ENCODE measurements at places on chromosomes 16 and 17.

- H3K27ac ChIP-seq = no peak overlapping the region
- H3K4me3 ChIP-seq = no peak overlapping the region
- H3K27me3 ChIP-seq = no peaks in the 10 kb centered on the region
- peaks cover 12% of the 10 kb centered on the region for H3K36me3 ChIP-seq
- H3K4me1 ChIP-seq = peaks cover 17% of the 10 kb centered on the region
These were observed 10.4 kb downstream of the TP53I13 start for GRCh38 chr17:29578626-29579485.

- no peak for DNase-seq
- no peaks in the 10 kb centered on the region for H3K27me3 ChIP-seq
- no peaks in the 10 kb centered on the region for H3K4me1 ChIP-seq
- peaks cover 6% of the 10 kb centered on the region for H3K36me3 ChIP-seq
- H3K27ac ChIP-seq = no peak overlapping the region
These were observed 2292.0 kb downstream of the TP53TG3F start for GRCh38 chr16:35751191-35751941.

DNA sequence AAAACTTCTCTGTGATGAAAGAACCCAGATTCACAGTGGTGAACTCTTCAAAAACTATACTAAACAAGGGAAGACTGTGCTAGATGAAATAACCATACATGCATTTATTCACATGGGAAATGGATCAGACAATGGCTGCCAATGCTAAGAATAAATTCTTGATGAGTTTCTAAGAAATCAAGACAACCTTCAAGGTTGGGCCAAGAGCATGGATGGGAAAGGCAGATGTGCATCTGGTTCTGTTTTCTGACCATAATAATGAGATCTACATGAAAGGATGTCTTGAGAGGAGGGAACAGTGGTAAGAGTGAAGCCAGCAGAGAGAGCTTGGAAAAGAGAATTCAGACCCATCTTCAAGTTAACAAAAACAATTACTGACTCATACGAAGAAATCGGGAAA is 31.4 kb downstream of the ANKRD11 start:
- H3K36me3 ChIP-seq = peaks cover 17% of the 10 kb centered on the region
- H3K27ac ChIP-seq = peak overlapping the region; percentile 31
- H3K4me1 ChIP-seq = peaks cover 19% of the 10 kb centered on the region
- H3K4me3 ChIP-seq = no peak overlapping the region

GRCh38 chr16:54405478-54405877 is 118.9 kb upstream of the IRX3 start:
- no peak for DNase-seq
- H3K27ac ChIP-seq = no peak overlapping the region
- H3K4me1 ChIP-seq = no peaks in the 10 kb centered on the region
- H3K4me3 ChIP-seq = no peak overlapping the region
- peaks cover 2% of the 10 kb centered on the region for H3K27me3 ChIP-seq

- H3K4me3 ChIP-seq = no peak overlapping the region
- peaks cover 8% of the 10 kb centered on the region for H3K27me3 ChIP-seq
- H3K27ac ChIP-seq = no peak overlapping the region
- H3K4me1 ChIP-seq = no peaks in the 10 kb centered on the region
These were observed 304.5 kb downstream of the HAPSTR1 start for GRCh38 chr16:9395958-9396359.

DNA sequence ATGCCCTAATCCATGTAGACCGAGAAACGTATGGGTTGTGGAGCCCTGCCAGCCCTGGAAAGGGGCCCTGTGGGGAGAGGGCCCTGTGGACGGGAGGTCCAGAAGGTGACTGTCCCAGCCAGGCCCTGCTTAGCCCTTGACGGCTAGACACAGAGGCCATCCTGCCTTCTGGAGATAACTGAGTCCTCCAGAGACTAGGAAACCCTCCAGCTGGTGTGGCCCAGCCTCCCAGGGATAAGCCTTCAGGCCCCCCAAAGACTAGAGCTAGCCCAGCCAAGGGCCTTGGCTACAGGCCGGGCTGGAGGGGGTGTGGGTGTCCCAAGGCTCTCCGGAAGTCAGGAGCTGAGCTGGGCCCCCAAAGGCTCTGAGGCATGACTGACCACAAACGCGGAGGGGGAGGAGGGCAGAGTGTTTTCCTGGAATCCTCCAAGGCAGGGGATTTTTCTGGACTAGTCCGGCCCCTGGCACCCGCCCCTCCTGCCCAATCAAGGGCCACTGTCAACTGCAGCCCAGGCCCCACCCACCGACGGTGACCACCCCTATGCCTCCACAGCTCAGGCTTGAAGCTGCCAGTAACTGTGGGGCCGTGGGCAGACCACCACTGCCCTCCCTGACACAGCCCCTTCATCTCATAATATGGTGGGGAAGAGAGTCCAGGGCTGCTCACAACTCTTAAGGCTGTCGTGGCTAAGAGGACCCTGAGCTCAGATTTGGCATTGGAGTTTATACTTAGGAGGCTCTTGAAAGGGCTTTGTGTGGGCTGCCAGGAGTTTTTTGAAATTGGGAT is 885 bp upstream of the VASN start:
- no peak overlapping the region for H3K27ac ChIP-seq
- peaks cover 24% of the 10 kb centered on the region for H3K4me1 ChIP-seq
- H3K36me3 ChIP-seq = peaks cover 10% of the 10 kb centered on the region
- DNase-seq = no peak
- no peak overlapping the region for H3K4me3 ChIP-seq

GRCh38 chr16:80347900-80348299 is 192.9 kb upstream of the DYNLRB2 start:
- H3K27me3 ChIP-seq = peaks cover 19% of the 10 kb centered on the region
- H3K4me1 ChIP-seq = no peaks in the 10 kb centered on the region
- no peaks in the 10 kb centered on the region for H3K36me3 ChIP-seq
- no peak overlapping the region for H3K4me3 ChIP-seq
- no peak for DNase-seq

DNA sequence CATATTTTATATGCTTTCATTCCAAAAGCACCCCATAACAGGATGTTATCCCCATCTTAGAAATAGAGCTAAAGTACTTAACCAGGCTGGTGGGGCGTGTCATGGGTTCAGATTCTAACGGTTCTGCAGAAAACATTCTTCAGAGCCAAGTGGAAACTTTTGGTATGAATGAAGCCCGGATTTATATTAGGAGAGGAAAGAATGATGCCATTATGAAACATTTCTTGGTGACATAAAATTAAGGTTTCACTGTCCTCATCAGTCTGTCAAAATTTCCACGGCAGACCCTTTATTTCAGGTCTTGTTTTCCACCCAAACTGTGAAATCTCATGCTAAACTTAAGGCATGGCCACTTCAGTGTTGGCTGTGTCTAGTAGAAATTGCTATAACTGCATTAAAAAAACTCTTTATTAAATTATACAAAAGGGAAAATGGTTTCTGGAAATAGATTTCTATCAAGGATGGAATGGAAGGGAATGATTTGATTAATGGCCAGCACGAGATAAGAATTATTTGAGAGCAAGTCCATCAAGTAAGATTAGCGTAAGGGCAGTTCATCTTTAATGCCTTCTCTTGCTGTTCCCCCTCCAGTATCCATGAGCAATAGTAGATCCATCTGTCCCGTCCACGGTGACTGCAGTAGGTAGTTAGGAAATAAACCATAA is 11.7 kb downstream of the PRKCA start:
- no peak for DNase-seq
- no peaks in the 10 kb centered on the region for H3K4me1 ChIP-seq
- peaks cover 1% of the 10 kb centered on the region for H3K27me3 ChIP-seq
- no peak overlapping the region for H3K4me3 ChIP-seq

DNA sequence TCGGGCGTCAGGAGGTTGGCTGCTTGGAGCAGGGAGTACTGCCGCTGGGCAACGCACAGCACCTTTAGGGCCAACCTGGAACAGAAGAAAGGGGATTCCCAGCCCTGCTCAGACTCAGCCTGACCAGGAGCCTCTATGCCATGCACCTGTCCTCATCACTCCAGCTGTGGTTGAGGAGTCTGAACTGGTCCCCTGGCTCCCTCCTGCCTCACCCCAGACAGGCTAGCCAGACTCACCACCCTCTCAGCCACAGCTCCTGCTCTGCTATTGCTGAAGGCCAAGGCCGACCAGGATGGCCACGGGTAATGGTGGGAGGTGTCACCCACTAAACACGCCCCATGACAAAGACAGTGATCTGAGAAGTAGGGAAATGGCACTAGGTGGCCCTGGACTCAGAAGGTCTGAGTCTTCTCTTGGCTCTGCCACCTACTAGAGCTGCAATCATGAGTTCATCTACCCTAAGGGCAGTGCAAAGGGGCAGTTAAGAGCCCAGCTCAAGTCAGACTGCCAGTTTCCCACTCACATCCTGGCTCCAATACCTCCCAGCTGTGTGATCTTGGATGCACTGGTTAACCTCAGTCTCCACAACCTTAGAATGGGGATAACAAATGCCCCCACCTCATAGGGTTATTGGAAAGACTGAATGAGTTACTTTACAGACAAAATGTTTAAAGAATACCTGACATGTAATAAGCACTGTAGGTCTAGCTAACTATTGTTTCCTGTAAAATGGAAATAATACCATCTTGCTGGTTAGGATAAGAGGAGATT is 13.8 kb upstream of the GFAP start:
- DNase-seq = no peak
- H3K27me3 ChIP-seq = no peaks in the 10 kb centered on the region
- H3K4me1 ChIP-seq = no peaks in the 10 kb centered on the region
- H3K4me3 ChIP-seq = no peak overlapping the region
- no peaks in the 10 kb centered on the region for H3K36me3 ChIP-seq

DNA sequence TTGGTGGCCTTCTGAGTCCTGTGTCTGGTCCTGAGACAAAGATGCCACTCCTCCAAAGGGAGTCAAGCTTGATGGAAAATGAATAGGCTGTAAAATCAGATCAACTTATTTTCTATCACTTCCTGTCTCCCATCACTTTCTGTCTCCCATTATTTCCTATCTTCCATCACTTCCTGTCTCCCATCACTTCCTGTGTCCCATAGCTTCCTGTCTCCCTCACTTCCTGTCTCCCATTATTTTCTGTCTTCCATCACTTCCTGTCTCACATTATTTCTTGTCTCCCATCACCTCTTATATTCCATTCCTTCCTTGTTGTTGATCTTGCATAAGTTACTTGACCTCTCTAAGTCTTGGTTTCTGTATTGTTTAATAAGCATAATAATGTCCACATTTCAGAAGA is 418.5 kb upstream of the EEF2KMT start:
- H3K36me3 ChIP-seq = no peaks in the 10 kb centered on the region
- no peaks in the 10 kb centered on the region for H3K27me3 ChIP-seq
- H3K27ac ChIP-seq = no peak overlapping the region

- H3K36me3 ChIP-seq = peaks cover 8% of the 10 kb centered on the region
- no peaks in the 10 kb centered on the region for H3K27me3 ChIP-seq
- H3K4me1 ChIP-seq = peaks cover 9% of the 10 kb centered on the region
- H3K4me3 ChIP-seq = no peak overlapping the region
- no peak for DNase-seq
These were observed 33.3 kb downstream of the TRIM25 start for GRCh38 chr17:56880571-56880970.

DNA sequence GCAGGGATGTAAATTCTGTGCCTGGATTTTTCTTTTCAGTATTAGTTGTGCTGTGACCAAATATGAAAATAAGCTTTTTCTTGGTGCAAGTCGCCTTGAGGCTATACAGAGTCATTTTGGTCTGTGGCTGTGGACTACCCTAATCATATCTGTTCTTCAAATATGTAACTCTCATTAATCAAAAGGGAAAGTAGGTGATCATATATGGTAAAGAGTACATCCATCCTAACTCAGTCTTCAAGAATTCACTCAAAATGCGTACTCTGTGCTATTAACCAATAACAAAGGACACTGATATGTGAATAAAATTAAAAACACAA is 2.6 kb downstream of the CPD start:
- peaks cover 27% of the 10 kb centered on the region for H3K27me3 ChIP-seq
- peaks cover 1% of the 10 kb centered on the region for H3K36me3 ChIP-seq
- H3K27ac ChIP-seq = no peak overlapping the region
- no peak overlapping the region for H3K4me3 ChIP-seq
- peaks cover 18% of the 10 kb centered on the region for H3K4me1 ChIP-seq
- DNase-seq = no peak

DNA sequence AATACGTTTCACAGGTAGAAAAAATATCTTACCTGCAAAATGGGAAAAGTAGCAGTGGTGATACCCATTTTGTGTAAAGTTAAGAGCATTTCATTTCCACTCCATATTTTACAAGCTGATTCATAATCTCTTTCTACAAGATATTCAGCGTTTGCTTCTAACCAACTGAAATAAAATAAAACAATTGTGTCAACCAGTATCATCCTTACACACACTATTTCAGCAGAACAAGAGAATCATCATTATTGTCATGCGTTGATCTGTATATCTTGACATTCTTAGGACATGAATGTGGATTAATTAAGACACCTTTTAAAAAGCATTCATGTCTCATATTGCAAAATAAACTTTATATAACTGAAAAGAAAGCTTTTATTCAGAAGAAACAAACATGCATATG is 69.8 kb downstream of the BRIP1 start:
- H3K4me1 ChIP-seq = no peaks in the 10 kb centered on the region
- H3K27me3 ChIP-seq = no peaks in the 10 kb centered on the region
- peaks cover 1% of the 10 kb centered on the region for H3K36me3 ChIP-seq
- H3K27ac ChIP-seq = no peak overlapping the region
- no peak overlapping the region for H3K4me3 ChIP-seq
- no peak for DNase-seq

DNA sequence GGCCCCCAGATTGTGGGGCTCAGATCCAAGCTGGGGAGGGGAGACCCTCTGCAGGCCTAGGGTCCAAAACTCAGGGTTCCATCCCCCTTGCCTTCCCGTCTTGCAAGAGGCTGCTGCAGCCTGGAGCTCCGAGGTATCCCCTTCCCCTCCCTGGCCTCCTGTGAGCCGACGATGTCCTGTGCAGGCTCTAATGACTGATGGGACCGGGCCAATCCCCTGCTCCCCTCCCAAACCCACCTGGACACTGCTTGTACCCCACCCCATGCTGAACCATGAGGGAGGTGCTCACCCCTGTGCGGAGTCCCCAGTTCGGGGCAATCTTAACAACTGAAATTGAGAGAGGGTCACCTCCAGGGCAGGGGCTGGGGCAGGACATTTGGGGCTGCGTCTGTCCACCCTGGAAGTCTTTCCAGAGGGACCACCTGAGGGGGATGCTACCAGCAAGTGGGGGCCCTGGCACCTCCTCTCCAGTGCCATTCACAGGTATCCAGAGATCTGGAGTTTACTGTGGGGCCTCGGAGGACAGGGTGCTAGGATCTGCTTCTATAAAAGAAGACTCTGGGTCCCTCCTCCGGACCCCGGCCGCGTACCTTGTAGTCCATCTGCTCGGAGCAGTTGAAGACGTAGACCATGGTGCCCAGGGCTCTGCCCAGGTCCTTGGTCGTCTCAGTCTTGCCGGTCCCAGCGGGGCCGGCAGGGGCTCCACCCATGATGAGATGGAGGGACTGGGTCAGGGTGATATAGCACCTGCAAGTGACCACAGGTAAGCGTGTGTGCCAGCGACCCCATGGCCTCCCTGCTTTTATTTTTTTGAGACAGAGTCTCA is 77.3 kb downstream of the DNAH17 start:
- H3K36me3 ChIP-seq = no peaks in the 10 kb centered on the region
- DNase-seq = no peak
- H3K27ac ChIP-seq = no peak overlapping the region
- no peak overlapping the region for H3K4me3 ChIP-seq
- no peaks in the 10 kb centered on the region for H3K4me1 ChIP-seq

Measured in memory B cell (primary cell).